Spleen (tissue), 13 donors: ENCODE measurements at places on chromosomes 16 and 17. TPM values are rescaled to one million over a fixed set of nuclear protein-coding genes. Genes with fewer than 3 reads are reported as not detected.

- no peak for DNase-seq
These were observed 110.3 kb upstream of the RBL2 start for GRCh38 chr16:53323924-53324323.

GRCh38 chr17:71922439-71922838 is 198.4 kb upstream of the SOX9 start:
- DNase-seq = no peak

- DNase-seq = no peak
These were observed 4.2 kb upstream of the LLGL2 start for GRCh38 chr17:75521290-75521689.

DNA sequence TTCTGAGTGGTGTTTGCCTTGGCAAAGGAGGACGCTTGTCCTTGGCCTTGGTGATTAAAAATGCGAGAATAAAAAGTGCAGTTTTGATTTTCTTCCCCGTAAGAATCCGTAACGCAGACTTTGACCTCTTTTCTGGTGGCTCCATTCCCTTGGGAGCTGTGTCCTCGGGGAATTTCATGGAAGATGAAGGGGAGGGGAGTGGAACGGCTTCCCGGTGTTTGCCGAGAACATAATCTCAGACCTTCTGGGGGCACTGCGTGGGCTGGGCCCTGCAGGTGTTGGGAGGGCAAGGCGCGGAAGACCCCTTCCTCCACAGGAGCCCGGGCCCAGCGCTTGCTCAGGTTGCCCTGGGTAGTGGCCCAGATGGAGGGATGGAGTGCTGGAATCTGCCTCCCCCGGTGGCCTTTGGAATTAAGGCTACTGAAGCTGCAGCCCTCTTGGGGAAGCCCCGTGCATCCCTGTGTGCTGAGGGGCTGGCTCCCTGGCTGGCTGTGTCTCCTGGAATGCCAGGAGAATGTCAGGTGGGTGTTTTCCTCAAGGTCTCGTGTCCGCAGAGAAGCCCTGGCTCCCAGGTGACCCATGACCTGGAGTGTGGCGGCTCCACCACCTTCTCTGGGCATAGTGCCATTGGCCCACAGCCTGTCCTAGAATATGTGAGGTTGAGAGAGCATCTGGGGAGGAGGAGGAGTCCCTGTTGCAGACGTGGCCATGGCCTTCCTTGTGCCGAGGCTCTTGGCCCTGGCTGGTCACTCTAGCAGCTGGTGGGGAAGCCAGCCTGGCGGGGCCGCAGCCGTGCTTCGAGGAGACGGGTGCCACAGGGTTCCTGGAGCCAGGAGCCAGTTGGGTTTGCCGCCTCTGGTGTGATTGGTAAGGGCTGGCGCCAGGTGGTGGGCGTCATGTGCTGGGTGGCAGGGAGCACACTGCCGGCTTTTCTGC is 3.1 kb downstream of the BAIAP2 start:
- DNase-seq = no peak

DNA sequence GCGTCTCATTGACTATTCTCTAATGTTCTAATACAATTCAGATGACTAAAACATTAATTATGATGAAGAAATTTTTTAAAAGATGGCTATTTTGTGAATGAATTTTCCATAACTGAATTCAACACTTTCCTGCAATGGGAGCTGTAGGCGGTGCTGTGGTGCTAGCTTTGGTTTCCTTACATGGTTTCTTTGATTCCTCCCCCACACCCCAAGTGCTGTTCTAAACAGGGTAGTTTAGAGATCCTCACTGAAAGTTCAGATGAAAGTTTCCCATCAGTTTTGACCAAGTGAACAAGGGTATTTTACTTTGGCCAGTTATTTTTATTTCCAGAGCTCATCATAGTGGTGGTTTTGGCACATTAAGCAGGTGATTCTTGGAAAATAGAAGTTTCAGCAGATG is 26.0 kb upstream of the MRC2 start:
- DNase-seq = no peak

DNA sequence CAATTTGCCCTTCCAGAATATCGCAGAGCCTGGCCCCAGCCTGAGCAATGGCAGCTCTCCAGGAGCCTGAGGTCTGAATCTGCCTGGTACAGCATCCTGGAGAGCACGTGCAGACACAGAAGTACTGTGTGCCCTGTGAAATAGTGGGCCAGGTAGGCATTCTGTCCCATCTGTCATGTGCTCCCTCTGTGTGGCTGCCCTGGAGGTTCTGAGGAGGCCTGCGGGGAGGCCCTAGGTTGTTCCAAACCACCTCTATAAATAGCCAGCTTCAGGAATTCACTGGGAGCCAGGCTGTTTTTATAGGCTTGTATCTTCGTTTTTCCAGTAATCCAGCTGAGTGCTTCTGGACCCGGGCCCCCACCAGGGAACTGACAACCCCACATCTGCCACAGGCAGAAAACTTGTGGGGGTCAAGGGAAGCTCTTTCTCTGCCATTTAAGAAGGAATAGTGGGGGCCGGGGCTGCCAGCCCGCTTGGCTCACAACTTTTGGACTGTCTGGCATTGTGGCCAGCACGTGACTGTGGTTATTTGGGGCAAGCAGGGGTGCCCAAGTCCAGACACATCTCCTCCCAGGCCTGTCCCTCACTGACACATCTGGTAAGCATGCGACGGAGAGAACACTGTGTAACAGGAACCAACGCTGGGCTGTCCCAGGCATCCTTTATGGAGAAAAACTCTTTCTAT is 356.3 kb upstream of the TNRC6C start:
- peak; percentile 40 for DNase-seq

- DNase-seq = no peak
These were observed 48.1 kb downstream of the TBX4 start for GRCh38 chr17:61500287-61500686.

- no peak for DNase-seq
These were observed 37.0 kb downstream of the STXBP4 start for GRCh38 chr17:55005520-55005919.

- no peak for DNase-seq
These were observed 2.2 kb upstream of the NTN3 start for GRCh38 chr16:2468725-2469398.

DNA sequence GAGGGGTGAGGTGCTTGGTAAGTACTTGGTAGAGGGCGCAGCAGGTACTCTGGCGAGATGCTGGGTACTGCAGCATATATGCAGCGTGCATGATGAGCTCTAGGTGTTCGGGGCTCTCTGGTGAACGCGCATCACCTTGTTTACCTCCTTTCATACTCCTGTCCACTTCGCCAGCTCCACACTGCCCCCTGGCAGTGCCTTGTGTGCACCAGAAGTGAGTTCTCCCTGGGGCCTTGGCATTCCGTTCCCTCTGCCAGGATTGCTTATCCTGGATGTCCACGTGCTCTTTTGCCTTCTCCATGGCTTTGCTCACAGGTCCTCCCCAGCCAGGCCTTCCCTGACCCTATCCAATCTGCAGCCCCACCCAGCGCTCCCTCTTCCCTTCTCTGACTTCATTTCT is 154.2 kb downstream of the MRM1 start:
- DNase-seq = peak; percentile 48

GRCh38 chr17:72063262-72063661 is 57.6 kb upstream of the SOX9 start:
- DNase-seq = no peak

- no peak for DNase-seq
These were observed 41.6 kb downstream of the AHSP start for GRCh38 chr16:31569360-31569717.

GRCh38 chr16:12874186-12874585 is 27.2 kb upstream of the SHISA9 start:
- no peak for DNase-seq

The ARHGAP44 gene
- total RNA-seq = 1.7 TPM

The TNS4 gene
- total RNA-seq = 0.46 TPM

The CCL16 gene
- 1.9 TPM for total RNA-seq

The PRSS36 gene
- 0.70 TPM for total RNA-seq

The RUNDC3A gene
- 1.3 TPM for total RNA-seq

The ACSM5 gene
- 7.1 TPM for total RNA-seq

The TXNDC11 gene
- total RNA-seq = 42.7 TPM
